ENCODE measurements at places on chromosomes 13 and 19.

GRCh38 chr19:47352095-47352494, 3.0 kb downstream of the DHX34 start:
- no peak for DNase-seq

DNA sequence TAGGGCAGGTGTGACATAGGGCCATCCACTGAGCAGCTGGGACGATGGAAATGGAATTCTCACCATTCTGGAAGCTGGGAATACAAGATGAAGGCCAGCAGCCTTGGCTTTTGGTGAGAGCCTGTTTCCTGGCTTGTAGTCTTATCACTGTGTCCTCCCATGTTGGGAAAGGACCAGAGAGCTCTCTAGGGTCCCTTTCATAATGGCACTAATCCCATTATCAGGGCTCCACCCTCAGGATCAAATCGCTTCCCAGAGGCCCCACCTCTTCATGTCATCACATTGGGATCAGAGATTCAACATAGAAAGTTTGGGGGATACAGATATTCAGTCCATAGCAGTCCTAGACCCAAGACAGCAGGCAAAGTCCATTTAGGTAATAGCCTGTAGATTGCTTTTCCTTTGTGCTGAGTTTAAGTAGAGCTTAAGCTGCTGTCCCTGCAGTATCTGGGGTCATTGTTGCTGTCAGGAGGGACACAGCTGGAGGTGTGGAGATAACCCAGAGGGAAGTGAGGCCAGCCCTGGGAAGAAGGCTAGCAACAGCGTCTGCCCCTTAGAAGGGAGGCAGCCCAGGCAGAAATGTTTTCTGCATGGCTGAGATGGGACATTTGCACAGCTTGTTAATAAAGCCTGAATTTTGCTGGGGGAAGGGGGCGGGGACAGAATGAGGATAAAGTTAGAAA, 136.5 kb upstream of the GPR12 start:
- DNase-seq = no peak

DNA sequence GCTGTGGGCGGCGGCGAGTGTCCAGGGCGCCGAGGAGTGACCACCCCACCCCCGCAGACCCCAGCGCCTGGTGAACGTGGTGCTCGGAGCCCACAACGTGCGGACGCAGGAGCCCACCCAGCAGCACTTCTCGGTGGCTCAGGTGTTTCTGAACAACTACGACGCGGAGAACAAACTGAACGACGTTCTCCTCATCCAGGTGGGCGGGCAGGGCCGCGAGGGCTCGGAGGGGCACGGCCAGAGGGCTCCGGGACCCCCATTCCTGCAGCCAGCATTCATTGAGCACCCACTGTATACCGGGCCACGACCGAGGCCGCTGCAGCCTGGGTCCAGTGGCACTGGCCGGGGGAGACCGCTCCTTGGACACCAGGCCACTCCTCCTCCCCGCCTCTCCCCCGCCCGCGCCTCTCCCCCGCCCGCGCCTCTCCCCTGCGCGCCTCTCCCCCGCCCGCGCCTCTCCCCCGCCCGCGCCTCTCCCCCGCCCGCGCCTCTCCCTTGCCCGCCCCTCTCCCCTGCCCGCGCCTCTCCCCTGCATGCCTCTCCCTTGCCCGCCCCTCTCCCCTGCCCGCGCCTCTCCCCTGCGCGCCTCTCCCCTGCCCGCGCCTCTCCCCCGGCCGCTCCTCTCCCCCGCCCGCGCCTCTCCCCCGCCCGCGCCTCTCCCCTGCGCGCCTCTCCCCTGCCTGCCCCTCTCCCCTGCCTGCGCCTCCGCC, 3.2 kb downstream of the PRTN3 start:
- DNase-seq = no peak

GRCh38 chr19:46126086-46126580, 1.6 kb upstream of the IGFL3 start:
- peak; percentile 40 for DNase-seq

DNA sequence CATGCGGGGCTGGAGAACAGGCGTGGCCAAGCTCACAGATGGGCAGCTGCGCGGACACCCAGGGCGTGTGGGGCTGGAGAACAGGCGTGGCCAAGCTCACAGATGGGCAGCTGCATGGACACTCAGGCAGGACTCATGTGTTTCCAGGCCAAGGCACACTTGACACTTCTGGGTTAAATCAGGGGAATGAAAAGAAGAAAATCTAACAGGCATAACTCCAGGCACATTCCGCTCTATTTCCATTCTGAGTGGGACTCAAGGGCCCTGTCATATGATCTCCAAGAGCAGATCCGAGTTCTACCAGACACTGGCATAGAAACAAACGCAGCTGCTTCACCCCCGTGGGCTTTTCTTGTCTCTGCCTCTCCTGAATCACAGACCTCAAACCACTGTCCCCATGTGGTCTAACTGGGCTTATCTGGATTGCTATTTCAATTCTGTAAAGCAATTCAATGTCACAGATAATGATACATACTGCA, 17.4 kb upstream of the C13orf46 start:
- no peak for DNase-seq

DNA sequence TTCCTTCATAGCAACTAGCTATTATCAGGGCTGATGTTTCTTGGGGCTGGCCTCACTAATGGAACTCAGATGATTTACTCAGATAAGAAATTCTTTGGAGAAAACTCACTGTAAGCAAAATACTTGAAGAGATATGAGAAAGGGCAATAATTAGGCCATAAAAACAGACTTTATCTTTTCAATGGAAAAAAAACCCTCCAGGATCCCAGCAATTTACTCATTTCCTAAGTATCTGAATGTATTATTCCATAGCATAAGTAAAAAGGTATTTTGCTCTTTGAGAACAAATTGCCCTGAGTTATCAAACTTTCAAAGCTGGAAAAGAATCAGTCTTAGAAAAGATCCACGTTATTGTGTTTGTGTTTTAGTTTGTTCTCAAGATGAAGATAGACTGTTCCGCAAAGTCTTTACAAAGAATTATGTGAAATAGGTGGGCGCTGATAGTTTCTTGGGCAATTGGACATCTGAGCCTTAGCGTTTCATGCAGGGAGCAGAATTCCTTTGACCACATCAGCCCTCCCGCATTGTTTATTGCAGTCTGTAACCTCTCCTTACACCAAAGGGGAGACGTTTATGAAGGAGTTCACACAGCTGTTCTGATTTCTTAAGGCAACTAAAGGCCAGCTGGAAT, 29.1 kb upstream of the CSNK1A1L start:
- DNase-seq = peak; percentile 93

DNA sequence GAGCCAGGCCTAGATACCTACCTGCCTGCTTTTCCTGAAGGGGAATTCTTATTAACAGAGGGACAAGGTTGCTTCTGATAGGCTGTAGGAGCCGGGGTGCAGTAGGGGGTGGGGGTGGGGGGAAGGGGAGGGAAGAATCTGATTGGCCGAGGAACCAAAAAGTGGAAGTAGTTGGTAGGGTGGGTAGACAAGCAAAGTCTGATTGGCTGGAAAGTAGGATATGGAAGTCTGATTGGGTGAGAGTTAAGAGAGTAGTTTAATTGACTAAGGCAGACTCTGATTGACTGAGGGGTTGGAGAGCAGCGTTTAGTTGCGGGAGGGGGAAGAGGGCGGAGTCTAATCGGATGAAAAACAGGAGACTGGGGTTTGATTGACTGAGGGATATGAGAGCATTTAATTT, 9.4 kb upstream of the CYP4F22 start:
- no peak for DNase-seq

DNA sequence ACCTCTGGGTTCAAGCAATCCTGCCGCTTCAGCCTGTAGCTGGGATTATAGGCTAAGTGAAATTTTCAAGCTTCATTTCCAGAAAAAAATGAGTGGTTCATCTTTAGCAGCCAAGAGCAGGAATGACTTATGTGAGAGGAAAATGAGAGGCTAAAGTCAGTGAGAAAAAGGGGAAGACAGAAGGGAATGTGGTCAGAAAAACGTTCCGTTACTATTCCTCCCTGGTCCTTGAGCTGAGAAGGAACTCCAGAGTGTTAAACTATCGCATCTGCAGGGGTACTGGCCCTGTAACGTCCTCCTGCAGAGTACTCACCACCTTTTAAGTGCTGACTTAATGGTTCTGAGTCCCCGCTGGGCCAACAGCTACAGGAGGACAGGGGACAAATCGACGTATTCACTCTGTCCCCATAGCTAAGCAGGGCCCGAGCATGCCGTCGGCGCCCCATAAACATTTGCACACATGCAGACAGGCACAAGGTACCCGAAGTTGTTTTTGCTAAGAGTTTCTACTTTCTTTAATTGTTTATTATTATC, 88.1 kb downstream of the FLT1 start:
- DNase-seq = no peak

GRCh38 chr19:17737690-17738153, 13.6 kb upstream of the FCHO1 start:
- DNase-seq = peak; percentile 15

DNA sequence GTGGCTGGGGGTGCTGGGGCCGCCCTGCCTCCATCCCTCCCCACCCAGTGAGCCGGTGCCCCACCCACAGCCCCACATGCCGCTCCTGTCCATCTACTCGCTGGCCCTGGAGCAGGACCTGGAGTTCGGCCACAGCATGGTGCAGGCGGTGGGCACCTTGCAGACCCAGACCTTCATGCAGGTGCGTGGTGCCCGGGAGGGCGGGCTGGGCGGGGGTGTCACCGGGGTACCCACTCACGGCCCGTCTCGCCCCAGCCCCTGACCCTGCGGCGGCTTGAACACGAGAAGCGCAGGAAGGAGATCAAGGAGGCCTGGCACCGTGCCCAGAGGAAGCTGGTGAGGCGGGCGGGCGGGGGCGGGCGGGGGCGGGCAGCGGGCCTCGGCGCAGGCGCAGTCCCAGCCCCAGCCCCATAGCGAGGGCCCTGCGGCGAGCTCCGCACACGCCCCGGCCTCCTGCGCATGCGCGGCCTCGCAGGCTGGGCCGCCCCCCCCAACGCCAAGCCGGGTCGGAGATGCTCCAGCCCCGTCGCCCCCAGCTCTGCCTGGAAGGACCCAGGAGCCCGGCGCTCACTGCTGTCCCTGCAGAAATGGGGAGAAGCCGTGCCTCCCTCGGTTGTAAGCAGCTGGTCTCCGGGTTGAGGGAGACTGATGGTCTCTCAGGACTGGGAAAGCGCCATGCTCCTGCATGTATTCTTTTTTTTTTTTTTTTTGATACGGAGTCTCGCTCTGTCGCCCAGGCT, 7.7 kb downstream of the ARHGAP45 start:
- DNase-seq = no peak

GRCh38 chr13:47747901-47748300, 253.2 kb downstream of the SUCLA2 start:
- DNase-seq = no peak

DNA sequence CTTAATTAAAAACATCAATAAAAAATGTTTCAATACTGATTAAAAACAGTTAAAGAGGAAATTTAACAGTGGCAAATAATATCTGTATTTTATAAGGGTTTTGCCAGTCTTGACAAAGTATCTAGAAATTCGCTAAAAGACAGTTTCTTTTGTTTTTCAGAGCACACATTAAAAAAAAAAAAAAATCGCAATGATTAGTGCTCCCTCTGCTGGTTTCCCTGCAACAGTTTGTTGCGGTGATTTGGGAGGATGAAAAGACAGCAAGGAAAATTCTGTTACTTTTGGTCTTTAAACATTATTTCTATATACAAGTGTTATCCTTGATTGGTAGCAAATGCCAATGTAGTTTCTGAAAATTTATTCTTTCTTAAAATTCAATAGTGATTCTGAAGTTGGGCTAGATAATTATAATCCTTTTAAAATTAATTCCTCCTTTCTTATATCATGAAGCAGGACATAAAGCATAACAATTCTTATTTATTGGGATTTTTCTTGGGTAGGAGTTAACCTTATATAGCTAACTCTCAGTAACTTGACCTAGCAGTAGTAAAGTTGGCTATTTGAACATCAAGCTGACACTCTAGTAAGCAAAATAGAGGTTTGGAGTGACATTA, 23.1 kb upstream of the SPRY2 start:
- DNase-seq = peak; percentile 27

DNA sequence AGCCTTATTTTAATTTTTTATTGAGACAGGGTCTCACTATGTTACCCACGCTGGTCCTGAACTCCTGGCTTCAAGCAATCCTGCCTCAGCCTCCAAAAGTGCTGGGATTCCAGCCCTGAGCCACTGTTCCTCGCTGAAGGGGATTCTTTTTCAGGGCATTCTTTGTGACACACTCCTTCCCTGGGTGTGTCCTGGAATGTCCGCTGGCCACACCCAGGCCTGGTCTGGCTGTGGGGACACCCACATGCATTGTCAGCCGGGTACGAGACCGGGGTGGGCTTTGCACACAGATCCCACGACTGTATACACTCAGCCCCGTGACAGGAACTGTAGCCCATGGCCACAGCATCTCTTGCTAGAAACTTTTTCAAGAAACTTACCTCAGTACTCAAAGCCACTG, 34.4 kb upstream of the GATAD2A start:
- DNase-seq = no peak

GRCh38 chr13:113848431-113849260, 15.2 kb downstream of the GAS6 start:
- DNase-seq = no peak

- peak; percentile 75 for DNase-seq
Measured at GRCh38 chr13:97953376-97953970, at the start of gene IPO5. IPO5 (plus strand) TSS chr13:97953675; CDS start chr13:97976697, 23,022 bp downstream.

- DNase-seq = no peak
Measured at GRCh38 chr19:30388327-30388726, 16.1 kb downstream of the ZNF536 start.

GRCh38 chr13:62371737-62372136, 956.1 kb upstream of the PCDH20 start:
- DNase-seq = no peak

DNA sequence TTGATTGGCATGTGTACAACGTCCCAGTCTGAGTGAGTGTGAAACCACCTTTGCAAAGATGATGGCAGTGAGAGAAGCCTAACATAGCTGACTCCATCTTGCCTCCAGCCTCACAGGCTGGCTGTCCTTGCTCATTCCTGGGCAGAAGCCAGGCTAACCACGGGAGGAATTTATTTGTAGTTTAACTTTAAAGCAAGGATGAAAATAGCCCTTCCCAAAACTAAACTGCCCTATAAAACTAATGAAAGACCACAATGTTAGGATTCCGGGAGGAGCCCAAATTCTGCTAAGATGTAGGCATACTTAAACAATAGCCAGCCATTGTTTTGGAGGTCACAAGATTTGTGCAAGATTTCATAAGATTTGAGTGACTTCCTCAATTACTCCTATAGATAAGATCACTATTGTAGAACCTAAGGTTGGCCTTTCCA, 96.6 kb upstream of the LSM14A start:
- DNase-seq = peak; percentile 20

- DNase-seq = no peak
Measured at GRCh38 chr19:31783592-31783991, 434.4 kb upstream of the TSHZ3 start.

DNA sequence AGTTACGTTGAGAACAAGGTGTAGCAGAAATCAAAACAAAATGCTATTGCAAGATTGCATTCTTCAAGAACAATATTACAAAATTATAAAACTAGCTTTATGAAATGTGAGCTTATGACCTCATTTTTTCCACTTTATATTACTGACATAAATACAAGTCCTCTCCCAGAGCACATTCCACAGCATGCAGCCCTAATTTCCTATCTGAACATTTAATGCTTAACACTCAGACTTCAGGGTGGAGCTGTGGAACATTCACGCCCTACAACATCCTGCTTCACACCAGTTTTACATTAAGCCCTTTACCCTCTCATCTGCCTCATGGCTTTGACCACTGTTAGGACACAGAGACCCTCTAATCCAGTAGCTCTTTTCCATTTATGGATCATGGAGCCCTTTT, 65.5 kb downstream of the EPSTI1 start:
- no peak for DNase-seq

All from AG10803 (cell line).